ENCODE measurements at places on chromosomes 6 and 20.

DNA sequence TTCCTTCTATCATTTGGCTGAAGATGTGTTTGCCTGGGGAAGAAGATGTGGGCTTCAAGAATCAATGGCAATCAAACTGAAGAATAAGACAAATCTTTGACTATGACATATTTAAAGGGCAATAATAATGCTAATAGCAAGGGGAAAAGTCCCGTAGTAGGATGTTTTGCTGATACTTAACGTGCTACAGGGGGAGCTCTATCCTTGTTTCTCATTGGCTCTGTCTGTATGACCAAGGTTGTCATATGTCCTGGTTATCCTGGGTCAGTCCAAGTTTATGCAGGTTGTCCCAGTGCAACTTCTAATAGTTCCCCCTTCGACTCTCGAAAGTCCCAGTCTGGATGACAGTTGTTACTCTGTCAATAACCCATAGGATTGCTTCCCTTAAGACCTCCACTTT is 321.3 kb downstream of the DHX35 start:
- no peak for DNase-seq

DNA sequence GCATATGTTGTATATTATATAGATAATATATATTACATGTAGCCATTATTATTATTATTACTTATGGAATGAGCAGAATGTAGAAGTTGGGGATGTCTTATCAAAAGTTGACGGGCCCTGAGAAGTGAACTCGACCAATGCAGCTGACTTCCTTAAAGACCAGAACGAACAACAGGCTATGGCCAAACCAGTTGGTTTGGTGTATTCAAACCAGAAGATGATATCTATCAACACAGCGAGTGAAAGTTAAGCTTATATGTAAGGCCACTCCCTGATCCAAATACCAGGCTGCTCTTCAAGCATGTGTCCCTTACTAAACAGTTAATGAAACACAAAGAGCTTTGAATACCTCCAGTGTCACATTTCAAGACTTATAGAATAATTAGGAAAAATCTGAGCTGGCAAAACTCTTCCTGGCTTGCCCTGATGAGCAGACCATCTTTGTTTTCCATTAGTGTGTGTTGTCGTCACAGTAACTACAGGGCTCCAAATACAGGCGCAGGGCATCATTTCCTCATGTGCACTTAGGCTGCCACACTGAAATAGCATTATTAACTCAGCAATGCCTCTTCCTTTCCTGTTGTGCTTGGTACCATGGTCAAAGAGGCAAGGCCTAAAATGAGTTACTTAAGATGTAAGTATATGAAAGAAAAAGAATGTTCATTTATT is 6.6 kb downstream of the FILIP1 start:
- no peak for DNase-seq

DNA sequence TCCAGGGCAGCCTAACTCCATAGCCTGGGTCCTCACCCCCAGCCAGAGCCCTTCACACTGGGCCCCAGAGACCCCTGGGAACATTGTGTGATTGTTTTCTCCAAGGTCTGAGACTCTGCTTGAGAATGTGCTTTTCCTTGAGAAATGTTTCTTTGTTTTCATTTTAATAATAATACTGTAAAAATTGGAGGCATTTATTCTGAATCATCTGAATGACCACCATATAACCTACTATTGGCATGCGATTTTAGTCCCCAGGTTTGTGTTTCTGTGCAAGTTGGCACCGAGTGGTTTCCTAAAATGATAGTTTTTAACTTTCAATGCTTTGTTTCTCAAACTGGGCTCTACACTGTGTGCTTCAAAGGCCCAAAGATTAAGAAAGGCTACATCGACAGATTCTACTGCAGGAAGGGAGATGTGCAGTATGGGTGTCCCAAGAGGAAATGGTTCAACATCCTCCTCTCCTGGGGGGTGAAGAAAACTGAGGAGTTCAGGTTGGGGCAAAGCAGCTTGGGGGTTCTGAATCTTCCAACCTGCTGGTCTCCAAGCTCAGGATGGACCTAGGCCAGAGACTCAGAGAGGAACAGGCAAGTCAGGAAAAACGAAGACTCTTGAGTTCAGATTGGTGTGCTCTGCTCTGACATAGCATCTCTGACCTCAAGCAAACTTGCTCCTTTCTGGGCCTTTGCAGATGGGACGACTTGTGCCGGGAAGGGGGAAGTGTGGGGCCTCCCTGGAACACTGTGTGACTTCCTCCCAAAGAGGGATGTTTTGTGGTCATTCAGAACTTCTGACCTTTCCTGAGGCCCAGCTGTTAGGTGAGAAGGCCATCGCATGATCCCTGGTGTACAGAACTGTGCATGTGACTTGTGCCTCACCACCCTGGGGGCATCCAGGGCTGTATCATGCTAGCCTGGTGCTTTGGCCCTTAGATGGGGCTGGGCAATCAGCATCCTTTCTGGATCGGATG is 31.0 kb downstream of the DAAM2 start:
- no peak for DNase-seq

DNA sequence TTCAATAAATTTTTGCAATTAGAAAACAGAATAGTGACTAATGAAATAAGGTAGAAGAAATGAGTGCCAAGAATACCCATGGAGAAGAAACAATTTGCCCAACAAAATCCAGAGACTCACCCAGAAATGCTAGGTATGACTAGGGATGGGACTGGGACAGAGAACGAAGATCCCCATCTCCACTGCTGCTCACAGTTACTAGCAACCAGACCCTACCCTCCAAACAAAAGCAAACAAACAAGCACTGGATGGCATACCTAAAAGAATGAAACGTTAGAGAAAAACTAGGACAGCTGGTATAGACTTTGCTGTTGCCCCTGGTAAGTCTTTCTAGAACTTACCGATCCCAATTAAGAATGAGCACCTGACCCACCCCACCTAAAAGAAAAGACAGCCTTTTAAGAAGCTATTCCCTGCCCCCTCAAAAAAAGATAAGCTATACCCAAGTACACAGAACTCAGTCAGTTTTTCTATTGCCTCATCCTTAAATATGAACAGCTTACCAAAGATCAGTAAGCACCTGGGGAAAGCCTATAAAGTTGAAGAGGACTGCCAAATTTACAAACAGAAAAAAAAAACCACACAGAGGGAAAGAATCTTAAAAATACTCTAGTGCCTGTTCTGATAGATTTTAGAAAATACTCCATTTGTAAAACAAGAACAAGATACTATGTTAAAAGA is 31.7 kb downstream of the REPS1 start:
- DNase-seq: no peak

DNA sequence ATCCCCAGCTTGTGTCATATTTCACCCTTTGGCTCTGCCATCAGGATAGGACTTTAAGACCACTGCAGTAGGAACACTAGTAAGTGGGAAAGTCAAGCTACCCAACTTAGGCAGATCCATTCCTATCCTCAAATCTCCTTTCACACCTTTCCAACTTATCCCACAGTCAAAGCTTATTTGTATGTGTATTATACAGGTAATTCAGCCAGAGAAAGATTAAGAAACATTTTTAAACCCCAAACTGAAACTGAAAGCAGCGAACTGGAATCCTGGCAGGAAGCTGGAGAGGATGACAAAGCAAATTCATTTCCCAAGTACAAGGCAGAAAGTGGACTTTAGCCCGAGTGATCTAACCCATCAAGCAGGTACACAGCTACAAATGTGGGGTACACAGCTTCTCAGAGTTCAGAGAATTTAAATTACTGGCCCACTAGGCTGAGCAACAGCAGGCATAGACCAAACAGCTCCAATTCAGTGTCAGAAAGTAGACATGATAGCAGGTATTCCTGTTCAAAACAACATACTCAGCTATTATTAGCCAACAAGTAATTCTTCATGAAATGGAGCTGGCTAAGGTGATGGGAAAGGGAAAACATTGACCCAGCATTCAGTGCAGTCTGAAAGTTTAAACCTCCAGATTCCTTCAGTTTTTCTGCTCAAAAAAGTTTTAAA is 39.1 kb downstream of the ILRUN start:
- DNase-seq: peak; percentile 22

Measured in NCI-H1092 (cell line).